ENCODE measurements at places on chromosomes 11 and 22. TPM values are rescaled to one million over a fixed set of nuclear protein-coding genes. Genes with fewer than 3 reads are reported as not detected.

DNA sequence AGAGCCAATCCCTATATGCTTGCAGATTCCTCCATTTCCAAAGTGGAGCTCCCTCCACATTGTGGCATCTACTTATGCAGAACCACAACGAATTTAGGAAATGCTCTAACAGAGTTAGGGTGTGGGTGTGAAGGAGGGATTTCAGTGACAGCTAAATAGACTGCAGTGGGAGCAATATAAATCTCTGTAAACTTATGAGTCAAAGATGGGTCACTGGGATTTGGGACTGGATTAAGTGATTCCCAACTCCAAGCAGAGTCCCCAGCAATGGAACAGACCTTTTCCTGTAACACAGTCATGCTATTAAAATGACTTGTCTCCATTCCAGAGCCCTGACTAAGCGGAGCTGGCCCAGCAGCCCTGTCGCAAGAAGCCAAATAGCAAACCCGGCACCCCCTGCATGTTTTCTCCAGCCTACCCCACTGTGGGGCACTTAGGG, 36.6 kb downstream of the RPL27A start:
- peak overlapping the region; percentile 6 for H3K27ac ChIP-seq
- H3K36me3 ChIP-seq = no peaks in the 10 kb centered on the region
- peak; percentile 94 for DNase-seq
- no peak overlapping the region for H3K4me3 ChIP-seq
- H3K27me3 ChIP-seq = no peaks in the 10 kb centered on the region

- H3K36me3 ChIP-seq = no peaks in the 10 kb centered on the region
- DNase-seq = no peak
- H3K27ac ChIP-seq = no peak overlapping the region
- no peak overlapping the region for H3K4me3 ChIP-seq
- H3K27me3 ChIP-seq = peaks cover 4% of the 10 kb centered on the region
- no peaks in the 10 kb centered on the region for H3K4me1 ChIP-seq
Observed at GRCh38 chr11:77167111-77167626, 39.1 kb downstream of the MYO7A start.

The C11orf91 gene
- total RNA-seq = 1.3 TPM

The APOL2 gene
- 34.4 TPM for total RNA-seq

GRCh38 chr22:28768701-28769393, 3.6 kb upstream of the CCDC117 start:
- no peak for DNase-seq
- no peak overlapping the region for H3K27ac ChIP-seq
- no peaks in the 10 kb centered on the region for H3K27me3 ChIP-seq
- H3K4me3 ChIP-seq = no peak overlapping the region
- H3K4me1 ChIP-seq = no peaks in the 10 kb centered on the region
